SK-MEL-5 (cell line): ENCODE measurements at places on chromosomes 2 and 18.

DNA sequence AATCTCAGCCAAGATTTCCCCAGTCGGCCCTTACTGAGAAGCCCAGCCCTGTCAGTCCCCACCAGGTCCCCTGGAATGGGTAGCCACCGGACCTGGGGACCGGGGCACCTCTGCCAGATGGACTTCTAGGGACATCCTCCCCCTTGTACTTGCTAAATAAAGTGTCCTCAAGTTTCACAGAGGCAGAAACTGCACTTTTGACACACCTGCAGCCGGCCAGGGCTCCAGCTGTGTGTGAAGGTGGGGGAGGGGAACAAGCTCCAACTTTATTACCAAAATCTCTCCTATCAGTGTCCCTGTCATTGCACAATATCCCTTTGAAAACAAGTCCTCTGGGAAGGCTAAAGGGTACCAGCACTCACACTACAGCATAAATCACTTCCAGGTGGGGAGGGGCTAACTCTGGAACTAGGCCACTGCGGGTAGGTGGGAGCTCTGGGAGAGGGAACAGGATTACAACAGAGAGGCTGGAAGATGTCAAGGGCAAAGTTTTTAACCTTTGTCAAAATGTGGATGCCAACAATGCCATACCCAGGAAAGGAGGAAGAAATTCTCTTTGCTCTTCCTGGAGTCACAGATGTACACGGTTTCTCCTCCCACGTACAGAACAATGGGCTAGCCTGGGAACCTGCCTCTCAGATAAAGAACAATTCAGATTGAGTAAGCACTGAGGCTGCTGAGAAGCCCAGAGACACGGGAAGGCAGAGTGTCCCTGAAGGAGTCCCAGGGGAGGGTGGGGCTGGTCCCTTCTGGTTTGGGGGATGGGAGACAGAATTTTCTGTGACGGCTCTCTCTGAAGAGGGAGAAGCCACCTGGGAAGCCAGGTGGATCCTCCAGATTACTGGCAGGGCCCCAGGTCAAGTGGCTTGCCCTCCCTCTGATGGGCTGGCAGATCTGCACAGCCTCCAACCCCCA, 11.0 kb downstream of the SDC1 start:
- DNase-seq: no peak

- DNase-seq: no peak
Observed at GRCh38 chr18:35582899-35583558, 1.5 kb downstream of the GALNT1 start.

DNA sequence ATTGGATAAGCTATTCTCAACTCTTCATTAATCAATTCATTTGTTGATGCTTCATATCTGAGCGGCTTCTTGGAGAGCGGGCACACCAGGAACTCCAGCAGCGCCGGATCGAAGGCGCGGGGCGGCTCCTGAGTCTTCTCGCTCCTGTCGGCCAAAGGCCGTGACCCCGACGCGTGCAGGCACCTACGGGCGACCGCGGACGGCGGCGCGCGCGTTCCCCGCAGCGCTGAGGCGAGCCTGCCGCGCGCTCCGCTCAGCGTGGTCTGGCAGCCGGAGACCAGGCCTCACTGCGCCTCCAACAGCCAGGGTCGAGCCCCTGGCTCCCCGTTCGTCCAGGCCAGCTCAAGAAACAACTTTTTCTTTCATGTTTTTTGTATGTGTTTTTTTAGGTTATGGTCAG, 97.5 kb downstream of the ICA1L start:
- DNase-seq: no peak

DNA sequence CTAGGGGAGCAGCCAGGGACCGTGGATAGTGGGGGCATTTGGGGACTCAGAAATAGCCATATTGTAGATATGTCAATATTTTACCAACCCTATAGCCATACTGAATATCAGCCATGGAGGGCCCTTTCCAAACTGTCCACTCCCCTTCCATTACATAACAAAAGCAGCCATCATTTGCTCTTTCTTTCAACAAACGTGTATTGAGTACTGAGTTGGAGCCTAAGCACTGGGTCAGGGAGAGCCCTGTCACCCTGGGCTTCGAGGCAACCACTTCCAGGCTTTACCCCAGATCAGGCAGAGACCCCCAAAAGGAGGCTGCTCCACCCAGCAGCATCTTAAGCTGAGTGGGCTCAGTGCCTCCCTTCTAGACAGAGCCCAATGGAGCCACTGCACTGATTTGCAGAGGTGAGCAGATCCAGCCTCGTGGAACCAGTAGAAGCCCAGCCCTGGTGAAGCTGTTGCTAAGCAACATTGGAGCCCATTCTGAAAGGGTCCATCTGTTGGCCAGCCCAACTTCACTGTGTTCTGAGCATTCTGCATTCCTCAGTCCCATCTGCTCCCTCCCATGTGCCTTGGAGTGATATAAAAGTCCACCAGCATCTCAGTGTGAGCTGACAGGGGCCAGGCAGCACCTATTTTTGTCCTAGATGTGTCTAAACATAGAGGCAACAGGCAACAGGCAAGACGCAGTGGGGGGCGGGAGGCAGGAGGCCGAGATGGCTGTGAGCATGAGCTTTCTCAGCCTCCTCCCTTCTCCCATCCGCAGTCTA, 112.1 kb downstream of the PLB1 start:
- DNase-seq: no peak

DNA sequence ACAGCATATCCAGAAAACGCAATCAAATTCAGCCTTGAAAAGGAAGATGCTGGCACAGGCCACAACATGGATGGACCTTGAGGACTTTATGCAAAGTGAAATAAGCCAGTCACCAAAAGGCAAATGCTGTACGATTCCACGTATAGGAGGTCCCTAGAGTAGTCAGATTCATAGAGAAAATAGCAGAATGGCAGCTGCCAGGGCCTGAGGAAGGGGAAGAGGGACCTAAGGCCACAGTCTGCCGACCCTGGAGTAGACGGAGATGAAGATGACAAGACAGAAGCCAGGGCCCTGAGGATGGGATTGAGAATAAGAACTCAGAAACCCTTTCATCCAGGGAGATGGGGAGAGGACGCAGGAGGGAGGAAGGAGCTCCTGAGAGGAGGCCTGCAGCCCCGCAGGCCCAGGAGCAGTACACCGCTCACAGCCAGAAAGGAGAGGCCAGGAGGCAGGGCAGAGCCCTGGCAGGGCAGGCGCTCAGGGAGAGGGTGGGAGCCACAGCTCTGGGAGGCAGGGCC, 8.1 kb upstream of the MTERF4 start:
- no peak for DNase-seq

- peak; percentile 70 for DNase-seq
Observed at GRCh38 chr2:59025157-59025757, 784.1 kb upstream of the FANCL start.

DNA sequence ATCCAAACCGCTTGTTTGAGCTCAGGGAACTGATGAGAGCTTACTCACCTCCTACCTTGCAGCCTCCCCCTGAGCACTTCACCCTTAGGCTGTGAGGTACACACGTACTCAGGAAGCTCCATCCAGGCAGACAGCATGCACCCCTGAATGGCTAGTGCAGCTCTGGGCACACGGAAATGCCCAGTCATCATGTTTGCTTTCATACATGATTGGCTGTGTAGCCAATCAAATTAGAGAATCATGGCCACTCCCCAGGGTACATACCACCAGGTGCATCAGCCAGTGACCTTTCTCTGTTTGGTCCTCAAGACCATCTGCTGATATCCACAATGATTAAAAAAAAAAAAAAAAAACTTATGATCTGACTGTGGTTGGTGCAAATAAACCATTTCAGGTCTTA, 42.1 kb downstream of the RNF152 start:
- no peak for DNase-seq

- DNase-seq: no peak
Observed at GRCh38 chr18:50806208-50806616, 13.6 kb downstream of the MRO start.

- peak; percentile 17 for DNase-seq
Observed at GRCh38 chr2:205270689-205271088, 411.6 kb upstream of the NRP2 start.

- no peak for DNase-seq
Observed at GRCh38 chr2:174025271-174026121, 60.3 kb upstream of the SP3 start.

GRCh38 chr18:9520666-9521065, 45.4 kb downstream of the RALBP1 start:
- DNase-seq: no peak

DNA sequence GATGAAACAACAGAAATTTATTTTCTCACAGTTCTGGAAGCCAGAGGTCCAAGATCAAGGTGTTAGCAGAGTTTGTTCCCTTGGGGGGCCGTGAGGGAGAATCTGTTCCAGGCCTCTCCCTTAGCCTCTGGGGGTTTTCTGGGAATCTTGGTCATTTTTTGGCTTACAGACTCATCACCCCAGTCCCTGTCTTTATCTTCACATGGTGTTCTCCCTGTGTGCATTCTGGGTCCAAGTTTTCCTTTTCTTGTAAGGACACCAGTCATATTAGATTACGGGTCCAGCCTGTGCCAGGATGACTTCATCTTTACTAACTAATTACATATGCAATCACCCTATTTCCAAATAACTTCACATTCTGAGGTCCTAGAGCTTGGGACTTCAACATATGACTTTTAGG, 292.5 kb upstream of the TRIB2 start:
- no peak for DNase-seq

DNA sequence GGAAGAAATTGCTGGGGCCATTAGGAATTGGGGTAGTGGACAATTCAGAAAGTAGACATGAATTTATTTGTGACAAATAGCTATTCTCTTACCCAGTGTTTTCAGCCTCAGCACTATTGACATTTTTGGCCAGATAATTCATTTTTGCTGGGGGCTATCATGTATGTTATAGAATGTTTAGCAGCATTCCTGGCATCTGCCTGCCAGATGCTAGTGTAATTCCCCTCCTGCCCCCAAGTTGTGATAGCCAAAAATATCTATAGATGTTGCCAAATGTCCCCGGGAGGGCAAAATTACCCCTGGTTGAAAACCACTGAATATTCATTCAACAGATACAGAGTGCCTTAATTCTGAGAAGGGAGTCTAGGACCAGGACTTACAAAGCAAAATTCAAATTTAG, 183.6 kb downstream of the BABAM2 start:
- DNase-seq: no peak

- DNase-seq: no peak
Observed at GRCh38 chr18:23793051-23793450, 103.8 kb downstream of the LAMA3 start.

GRCh38 chr2:54411801-54412354, 44.2 kb upstream of the SPTBN1 start:
- peak; percentile 98 for DNase-seq

- no peak for DNase-seq
Observed at GRCh38 chr2:151576080-151576479, 158.2 kb downstream of the NEB start.

GRCh38 chr2:110678457-110679336, 834 bp upstream of the BUB1 start:
- peak; percentile 12 for DNase-seq

DNA sequence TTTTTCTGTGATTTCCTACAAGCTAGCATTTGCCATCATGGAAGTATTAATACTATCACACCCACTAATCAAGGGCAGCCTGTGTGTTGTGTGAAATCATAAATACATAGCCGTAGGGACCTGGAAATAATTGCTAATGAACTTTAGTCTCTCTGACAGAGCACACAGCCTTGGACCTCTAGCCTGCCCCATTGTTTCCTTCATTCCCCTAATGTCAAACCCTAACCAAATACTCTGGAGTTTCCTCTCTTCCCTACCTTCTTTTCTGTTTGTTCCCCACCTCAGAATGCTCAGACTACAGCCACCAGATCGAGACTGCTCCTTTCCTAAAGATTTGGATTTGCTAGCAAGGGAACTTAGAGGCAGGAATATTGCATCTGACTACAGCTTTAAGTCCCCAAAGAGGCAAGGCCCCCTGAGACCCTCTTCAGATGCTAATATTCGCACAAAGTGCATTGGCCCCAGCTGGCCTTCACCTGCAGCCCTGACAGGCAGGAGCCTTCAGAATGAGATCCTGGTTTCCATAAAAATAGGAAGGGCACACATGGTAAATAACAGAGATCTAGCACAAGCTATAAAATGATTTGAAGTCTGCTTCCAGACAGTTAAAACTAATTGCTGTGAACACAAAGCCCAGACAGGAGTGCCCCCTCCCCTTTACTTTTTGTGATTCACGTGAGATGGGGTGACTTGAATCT, 279.2 kb upstream of the DCC start:
- no peak for DNase-seq

DNA sequence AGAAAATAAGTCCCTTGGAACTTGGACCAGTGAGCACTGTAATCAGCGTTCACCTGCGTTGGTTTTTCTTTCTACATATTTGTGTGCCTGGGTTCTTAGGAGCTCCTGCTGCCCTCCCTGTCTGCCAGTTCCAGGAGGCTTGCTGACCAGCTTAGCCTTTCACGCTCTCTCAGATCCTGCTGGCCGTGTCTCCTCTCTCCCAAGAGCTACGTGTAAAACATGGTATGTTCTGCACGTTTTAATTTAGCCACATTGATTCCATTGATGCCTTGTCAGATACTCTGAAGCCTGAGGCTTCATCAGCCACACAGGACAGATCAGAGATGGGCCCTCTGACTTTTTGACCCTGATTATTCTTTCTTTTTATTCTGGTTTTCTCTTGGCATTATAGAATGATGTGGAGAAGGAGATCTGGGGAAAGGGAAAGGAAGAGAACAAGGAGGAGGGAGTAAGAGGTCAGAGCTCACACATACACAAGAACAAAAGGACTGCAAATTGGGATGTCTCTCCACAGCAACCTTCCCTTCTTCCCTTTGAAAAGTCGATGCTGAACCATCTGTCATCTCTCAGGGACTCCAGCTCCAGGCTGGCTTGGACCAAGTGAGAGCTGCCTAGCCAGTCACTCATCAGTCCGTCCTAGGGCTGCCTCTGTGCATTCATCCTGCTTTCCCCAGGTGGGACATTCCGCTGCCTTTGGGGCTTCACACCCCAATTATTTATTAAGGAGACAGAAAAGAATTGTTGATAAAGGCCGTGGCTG, 152.8 kb downstream of the PIK3C3 start:
- DNase-seq: no peak

GRCh38 chr18:74775239-74775638, 177.6 kb downstream of the ZNF407 start:
- no peak for DNase-seq

DNA sequence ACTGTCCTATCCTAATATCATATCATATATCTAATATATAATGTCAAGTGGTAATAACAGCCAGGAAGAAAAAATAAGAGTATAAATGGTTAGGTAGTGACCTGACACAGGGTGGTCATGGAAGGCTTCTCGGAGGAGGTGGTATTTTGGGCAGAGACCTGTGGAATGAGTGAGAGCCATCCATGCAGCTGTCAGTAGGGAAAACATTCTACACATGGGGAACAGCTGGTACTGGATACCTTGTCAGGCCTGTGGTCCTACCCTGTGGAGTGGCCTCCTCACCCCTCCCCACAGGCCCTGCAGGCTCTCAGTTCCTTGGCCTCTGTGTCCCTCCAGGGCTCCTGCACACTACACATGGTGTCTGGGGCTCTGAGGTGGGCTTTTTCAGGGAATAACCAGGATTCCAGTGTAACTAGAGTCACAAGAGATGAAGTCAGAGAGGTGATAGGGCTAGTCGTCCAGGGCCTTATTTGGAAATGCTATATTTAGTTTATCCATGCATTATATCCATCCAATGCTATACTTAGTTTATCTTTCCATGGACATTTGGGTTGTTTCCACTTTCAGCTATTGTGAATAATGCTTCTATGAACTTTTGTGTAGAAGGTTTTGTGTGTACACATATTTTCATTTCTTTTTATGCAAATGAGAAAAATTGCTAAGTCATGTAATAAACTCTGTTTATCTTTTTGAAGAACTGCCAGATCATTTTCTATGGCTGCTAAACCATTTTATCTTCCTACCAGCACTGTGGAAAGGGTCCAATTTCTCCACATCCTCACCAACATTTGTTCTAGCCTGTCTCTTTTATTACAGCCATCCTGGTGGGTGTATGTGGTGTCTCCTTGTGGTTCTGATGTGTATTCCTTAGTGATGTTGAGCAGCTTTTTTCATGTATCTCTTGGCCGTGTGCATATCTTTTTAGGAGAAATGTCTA, 75.6 kb downstream of the TPGS2 start:
- no peak for DNase-seq
